ENCODE measurements at places on chromosomes 4 and X.
A peak's percentile ranks its signal among the peaks of the same experiment; 100 is the strongest.

DNA sequence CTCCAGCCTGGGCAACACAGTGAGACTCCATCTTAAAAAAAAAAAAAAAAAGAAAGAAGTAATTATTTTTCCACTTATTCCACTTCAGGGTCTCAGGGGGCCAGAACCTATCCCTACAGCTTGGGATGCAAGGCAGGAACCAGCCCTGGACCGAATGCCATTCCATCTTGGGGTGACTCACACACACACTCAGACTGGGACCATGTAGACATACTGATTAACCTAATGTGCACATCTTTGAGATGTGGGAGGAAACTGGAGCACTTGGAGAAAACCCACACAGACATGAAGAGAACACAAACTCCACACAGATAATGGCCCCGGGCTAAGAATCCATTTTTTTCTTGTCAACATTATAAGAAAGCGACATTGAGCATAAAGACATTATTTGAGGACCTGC lies 132.5 kb downstream of the PTTG2 start:
- no peak for DNase-seq

DNA sequence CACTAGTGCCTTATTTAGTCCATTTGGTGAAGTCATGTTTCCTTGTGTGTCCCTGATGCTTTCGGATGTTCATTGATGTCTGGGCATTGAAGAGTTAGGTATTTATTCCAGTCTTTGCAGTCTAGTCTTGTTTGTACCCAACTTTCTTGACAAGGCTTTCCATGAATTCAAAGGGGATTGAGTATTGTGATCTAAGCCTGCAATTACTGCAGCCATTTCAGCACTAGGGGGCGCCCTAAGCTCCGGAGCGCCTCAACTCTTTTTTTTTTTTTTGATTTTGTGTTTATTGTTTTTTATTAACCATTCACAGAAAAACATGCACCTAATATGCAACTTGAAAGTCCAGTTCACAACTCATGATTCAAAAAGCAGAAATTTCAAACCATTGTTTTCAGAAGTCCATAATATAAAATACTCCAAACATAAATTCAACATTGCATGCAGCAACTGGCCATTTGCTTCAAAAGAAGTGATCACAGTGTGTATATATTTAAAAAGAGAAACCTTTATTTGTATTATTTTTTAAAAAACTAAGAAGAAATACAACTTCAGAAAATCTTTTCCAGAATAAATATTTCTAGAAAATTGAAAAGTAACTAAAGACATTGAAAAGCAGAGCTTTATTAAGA lies 59.2 kb downstream of the PTPN13 start:
- no peak for DNase-seq

- DNase-seq: no peak
Measured at GRCh38 chr4:81732980-81733379, 261.3 kb upstream of the RASGEF1B start.

GRCh38 chr4:48275247-48275646 lies 5.6 kb upstream of the TEC start:
- no peak for DNase-seq

GRCh38 chr4:134622199-134622598 lies 420.6 kb upstream of the PABPC4L start:
- no peak for DNase-seq

- no peak for DNase-seq
Measured at GRCh38 chr4:118740869-118741268, 55.7 kb downstream of the METTL14 start.

GRCh38 chr4:3471886-3472285 lies 8.8 kb downstream of the DOK7 start:
- DNase-seq: peak; percentile 9

DNA sequence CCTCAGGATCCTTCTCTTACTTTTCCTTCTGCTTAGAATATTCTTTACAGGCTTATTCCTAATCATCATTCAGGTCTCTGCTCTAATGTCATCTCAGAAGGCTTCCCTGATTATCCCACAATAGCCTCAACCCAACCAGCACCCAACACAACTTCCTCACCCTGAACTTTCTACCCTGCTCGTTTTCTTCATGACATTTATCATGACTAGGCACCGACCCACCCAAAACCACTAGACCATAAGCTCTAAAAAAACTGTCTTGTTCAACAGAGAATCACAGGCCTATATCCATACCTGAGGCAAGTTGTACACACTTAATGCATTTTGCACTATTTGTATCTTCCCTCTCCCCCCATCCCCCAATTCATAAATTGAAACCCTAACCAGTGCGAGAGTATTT lies 95.3 kb downstream of the SH3RF1 start:
- no peak for DNase-seq

- DNase-seq: no peak
Measured at GRCh38 chr4:53514509-53514908, 76.8 kb downstream of the LNX1 start.

DNA sequence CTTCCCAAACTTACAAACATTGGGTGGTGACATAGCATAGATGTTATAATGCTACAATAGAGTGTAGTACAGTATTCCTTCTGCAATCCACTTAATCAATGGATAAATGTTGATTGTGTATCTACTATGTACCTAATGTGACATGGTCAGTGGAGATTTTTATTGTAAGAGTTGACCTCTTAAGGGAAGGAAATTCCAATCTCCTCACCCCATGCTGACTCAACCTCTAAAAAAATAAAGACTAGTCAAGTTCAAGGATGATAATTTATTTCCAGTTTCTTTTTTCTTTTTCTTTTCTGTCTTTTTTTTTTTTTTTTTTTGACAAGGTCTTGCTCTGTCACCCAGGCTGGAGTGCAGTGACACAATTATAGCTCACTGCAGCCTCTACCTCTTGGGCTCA lies 206.5 kb upstream of the STS start:
- no peak for DNase-seq

GRCh38 chr4:8201321-8201781 lies 2.3 kb downstream of the SH3TC1 start:
- no peak for DNase-seq

- DNase-seq: no peak
Measured at GRCh38 chr4:31021008-31021407, 300.8 kb downstream of the PCDH7 start.

GRCh38 chr4:17490575-17491059 lies 21.3 kb downstream of the QDPR start:
- DNase-seq: no peak

GRCh38 chrX:123223859-123224258 lies 39.8 kb downstream of the GRIA3 start:
- no peak for DNase-seq

GRCh38 chrX:8731559-8732395 lies at the start of gene ANOS1:
Gene ANOS1, minus strand, starts transcription at chrX:8732137. Its CDS starts 101 bp downstream, at chrX:8732036.
- DNase-seq: peak; percentile 89

- no peak for DNase-seq
Measured at GRCh38 chrX:115900425-115900824, 270.1 kb upstream of the AGTR2 start.

- DNase-seq: no peak
Measured at GRCh38 chr4:121226362-121226761, 62.2 kb upstream of the TNIP3 start.
